ENCODE measurements at places on chromosomes 13 and 19.

DNA sequence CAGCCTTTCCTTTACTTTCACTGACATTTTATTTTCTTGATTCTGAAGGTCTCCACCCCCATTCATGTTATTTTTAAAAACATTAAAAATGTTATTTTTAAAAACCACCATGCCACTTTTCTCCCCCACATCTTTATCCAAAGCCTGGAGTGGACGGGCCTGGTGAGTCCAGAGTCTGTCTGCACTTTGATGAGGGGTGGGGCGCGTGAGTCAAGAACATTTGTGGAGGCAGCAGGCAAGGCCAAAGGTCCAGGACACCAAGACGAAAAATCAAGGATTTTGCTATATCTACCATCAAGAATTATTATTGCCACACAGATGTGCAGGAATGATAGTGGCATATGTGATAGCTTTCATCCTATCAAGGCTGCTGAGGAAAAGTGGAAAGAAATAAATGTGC lies 224.9 kb downstream of the FGF9 start:
- DNase-seq: no peak

DNA sequence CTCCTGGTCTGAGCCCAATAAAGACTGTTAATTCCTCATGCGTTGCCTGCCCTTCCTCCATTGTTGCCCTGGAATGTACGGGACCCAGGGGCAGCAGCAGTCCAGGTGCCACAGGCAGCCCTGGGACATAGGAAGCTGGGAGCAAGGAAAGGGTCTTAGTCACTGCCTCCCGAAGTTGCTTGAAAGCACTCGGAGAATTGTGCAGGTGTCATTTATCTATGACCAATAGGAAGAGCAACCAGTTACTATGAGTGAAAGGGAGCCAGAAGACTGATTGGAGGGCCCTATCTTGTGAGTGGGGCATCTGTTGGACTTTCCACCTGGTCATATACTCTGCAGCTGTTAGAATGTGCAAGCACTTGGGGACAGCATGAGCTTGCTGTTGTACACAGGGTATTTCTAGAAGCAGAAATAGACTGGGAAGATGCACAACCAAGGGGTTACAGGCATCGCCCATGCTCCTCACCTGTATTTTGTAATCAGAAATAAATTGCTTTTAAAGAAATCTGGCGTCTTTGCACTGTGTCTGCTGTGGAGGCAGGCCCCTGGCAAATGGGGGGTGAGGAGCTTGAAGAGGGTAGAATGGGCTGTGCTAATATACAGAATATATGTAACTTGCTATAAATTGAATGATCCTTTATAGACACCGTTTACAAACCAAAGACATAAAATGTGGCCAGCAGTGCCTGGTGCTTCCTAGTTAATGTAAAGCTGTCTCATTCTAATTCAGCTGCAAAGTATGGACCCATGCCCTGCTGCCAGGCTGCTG lies 4.2 kb upstream of the RPS11 start:
- DNase-seq: no peak

DNA sequence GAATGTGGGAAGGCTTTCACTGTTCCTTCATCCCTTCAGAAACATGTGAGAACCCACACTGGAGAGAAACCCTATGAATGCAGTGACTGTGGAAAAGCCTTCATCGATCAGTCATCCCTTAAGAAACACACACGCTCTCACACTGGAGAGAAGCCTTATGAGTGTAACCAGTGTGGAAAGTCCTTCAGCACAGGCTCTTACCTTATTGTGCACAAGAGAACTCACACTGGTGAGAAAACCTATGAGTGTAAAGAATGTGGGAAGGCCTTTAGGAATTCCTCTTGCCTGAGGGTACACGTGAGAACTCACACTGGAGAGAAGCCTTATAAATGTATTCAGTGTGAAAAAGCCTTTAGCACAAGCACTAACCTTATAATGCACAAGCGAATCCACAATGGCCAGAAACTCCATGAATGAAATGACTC lies 18.6 kb downstream of the ZNF177 start:
- DNase-seq: peak; percentile 4

GRCh38 chr19:16325161-16325527 lies 518 bp downstream of the KLF2 start:
- peak; percentile 40 for DNase-seq

DNA sequence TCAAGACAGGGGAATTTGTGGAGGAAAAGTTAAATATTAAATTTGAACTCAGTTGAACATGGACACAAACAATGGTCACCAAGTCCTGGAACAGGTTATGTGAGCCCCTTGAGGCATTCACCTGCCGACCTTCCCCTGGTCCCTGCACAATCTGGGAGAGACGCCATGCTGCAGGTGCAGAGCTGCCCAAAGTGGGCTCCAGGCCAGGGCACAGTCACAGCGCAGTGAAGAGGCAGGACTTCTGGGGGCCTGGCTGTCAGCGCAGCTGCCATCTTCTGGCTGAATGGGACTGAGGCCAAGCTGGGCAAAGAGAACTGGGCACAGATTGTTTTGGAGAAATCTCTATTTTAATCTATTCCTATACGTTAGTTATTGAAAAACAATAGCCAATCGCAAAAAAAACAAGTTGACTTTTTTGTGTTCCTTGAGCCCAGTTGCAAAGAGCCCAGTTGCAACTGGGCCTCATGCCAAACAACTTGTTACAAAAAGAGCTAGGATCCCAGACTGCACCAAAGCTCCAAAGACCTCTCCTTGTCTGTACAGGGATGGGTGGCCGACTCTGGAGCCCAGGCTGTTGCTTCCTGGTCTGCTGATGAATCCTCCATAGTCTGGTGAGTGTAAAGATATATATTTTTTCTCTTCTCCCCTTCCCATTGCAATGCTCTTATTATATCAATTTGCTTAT lies 1.2 kb upstream of the ZNF626 start:
- no peak for DNase-seq

DNA sequence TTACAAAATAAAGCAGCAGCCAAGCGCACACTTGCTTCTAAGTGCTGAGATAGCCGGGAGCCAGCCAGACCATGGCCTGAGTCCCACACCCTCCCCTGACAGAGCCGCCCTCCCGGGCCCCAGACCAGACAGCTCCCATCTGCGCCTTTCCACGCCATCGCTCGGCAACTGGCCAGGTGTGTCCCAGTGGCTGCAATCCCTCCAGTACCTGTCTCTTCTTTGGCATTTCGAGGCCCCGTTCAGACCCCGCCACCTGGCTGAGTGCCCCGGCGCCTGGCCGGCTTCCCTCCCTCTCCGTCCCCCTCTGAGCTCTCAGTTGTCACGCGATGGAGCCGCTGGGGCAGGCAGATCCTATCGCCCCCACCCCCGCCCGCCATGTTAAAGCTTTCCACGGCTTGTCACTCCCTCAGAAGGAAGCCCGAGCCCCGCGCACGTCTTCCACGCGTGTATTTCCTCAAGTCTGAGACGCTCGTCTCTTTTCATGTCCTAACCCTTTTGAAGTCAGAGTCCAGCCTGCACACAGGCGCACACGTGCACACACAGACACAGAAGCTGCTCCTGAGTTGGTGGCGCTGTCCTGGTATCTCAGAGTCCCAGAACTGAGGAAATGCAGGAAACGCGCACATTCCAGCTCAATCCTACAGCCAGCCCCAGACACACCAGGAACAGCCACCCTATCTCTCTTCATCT lies 7.9 kb downstream of the MLLT1 start:
- peak; percentile 87 for DNase-seq

GRCh38 chr13:110562036-110562597 lies 595 bp upstream of the RAB20 start:
- DNase-seq: no peak

- DNase-seq: peak; percentile 12
Measured at GRCh38 chr13:93066187-93066586, 160.4 kb upstream of the GPC6 start.

GRCh38 chr19:8141726-8142512 lies 7.5 kb downstream of the FBN3 start:
- DNase-seq: no peak

DNA sequence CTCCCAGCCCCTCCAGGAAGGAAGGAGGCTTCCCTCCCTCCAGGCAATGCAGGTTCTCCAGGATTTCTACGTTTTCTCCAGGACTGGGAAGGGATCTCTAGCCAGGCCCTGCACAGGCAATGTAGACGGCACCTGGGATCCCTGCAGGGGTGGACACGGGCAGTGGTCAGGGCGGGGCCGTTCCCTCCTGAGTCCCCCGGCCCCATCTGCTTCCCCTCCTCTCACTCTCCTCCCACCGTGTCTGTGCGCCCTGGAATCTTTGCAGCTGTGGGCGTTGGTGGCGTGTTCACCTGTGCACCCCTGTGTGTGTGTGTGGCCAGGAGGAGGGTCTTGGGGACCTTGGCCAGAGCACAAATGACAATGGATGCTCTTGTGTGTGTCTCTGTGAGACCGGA lies 10.0 kb downstream of the NRTN start:
- no peak for DNase-seq

GRCh38 chr19:36707134-36707533 lies 19.7 kb downstream of the ZNF567 start:
- DNase-seq: no peak

- no peak for DNase-seq
Measured at GRCh38 chr13:60931858-60932546, 483.6 kb downstream of the PCDH20 start.

GRCh38 chr13:39016087-39016486 lies 21.8 kb downstream of the PROSER1 start:
- no peak for DNase-seq

- no peak for DNase-seq
Measured at GRCh38 chr19:57052081-57052480, 67.7 kb upstream of the USP29 start.

DNA sequence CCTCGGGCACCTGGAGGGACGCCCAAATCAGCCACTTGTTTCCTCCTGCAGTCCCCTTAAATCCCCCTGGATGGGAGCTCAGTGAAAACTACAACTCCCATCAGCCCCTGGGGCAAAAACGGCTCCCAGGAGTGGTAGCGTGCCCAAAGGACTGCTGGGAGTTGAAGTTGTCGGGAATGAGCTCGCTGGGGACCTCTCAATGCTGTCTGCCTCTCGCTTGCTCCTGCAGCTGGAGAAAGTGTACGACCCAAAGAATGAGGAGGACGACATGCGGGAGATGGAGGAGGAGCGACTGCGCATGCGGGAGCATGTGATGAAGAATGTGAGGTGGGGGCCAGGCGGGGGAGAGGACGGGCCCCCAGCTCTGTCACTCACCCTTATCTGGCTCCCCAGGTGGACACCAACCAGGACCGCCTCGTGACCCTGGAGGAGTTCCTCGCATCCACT lies 14.7 kb upstream of the DHDH start:
- DNase-seq: peak; percentile 36

- DNase-seq: peak; percentile 39
Measured at GRCh38 chr13:110274687-110275086, 32.3 kb downstream of the COL4A1 start.

DNA sequence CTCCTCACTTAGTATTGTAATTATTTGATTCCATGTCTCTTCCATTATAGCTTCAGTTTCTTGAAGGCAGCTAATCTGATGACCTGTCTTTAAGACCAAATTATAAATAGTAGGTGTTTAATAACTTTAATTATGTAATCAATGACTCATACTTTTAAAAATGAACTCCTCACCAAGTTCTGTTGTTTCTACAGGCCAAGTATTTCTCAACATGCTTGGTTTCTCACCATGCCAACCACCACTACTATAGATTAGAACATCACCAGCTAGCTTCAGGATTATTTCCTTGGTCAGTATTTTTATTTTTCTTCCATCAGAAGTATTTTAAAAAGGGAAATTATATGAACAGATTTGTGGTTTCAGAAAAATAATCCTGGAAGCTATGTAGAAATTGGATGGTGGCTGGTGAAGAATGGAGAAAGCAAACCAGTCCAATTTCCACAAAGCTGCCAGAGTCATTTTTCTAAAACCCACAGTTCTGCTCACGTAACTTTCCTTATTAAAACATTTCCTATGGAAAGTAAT lies 237.7 kb upstream of the DACH1 start:
- peak; percentile 54 for DNase-seq
